ENCODE measurements at places on chromosomes 12 and 14. TPM values are rescaled to one million over a fixed set of nuclear protein-coding genes. Genes with fewer than 3 reads are reported as not detected.

Gene SERPINA10
- 0.27 TPM for polyA plus RNA-seq

Gene KRT76
- polyA plus RNA-seq = not detected

Gene NPAS3
- polyA plus RNA-seq = 9.6 TPM

Gene FAM186B
- 1.1 TPM for polyA plus RNA-seq

Gene GALNT4
- 8.1 TPM for polyA plus RNA-seq

Gene SMIM10L1
- 16.7 TPM for polyA plus RNA-seq

Gene SRGAP1
- polyA plus RNA-seq = 21.4 TPM

Gene PYM1
- polyA plus RNA-seq = 28.1 TPM

Gene HOXC13
- polyA plus RNA-seq = not detected

DNA sequence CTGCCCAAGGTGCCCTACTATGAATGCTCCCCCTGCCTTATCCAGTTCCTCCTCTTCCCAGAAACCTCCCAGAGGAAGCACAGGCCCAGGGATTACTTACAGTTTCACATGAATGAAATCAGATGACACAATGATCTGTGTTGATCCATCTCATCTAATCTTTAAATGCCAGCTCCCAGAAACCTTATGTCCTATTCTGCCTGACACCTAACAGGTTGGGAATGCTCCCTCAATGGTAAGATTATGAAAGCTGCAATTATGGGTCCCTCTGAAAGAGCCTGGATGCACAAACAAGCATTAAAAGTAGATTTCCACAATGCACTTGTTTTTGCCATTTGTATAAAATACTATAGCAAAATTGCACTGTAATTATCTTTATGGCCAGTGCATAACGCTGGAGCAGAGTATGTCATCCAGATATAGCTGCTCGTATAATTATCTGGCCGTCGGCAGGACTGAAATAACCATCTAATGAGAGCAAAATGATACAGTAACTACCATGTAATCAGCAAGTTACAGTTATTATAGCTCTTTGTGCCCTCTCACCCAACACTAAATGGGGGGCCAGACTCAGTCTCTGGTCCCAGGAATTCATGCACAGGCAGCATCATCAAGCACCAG lies 4.4 kb upstream of the ZBTB39 start:
- DNase-seq = no peak

GRCh38 chr14:95681153-95681552 lies 5.1 kb upstream of the TCL1B start:
- DNase-seq = no peak

GRCh38 chr12:4386801-4387200 lies 7.3 kb upstream of the FGF23 start:
- no peak for DNase-seq

DNA sequence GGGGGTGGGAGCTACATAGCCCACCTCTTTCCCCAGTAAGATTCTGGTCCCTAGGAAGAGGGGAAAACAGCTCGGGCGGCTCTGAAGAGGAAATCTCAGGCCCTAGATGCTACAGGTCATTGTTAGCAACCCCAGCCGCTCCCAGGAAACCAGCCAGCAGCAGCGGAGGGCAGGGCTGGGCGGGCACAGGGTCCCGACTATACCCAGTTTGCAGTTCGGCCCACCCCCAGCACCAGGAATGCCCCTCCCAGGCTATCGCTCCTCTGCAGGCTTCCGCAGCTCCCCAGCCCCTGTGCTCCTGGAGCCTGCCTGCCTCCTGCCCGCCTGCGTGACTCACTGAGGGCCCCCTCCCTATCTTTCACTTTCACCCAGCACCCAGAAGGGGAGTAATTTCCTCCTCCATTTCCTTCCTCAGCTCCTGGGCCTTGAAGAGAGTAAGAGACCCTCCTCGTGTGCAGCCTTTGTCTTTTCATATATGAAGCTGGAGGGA lies 27.2 kb upstream of the PNMA1 start:
- DNase-seq = no peak

- no peak for DNase-seq
Measured at GRCh38 chr14:25117342-25117741, 67.4 kb upstream of the STXBP6 start.

DNA sequence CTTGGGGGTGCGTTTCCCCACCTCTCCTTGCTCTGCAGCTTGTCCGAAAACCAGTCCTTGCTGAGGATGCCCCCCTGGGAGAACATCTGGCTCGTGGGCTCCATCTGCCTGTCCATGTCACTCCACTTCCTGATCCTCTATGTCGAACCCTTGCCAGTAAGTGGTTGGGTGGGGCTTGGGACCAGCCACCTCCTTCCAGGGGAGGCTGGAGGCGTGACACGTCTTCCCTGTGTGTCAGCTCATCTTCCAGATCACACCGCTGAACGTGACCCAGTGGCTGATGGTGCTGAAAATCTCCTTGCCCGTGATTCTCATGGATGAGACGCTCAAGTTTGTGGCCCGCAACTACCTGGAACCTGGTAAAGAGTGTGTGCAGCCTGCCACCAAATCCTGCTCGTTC lies 57.5 kb downstream of the ANAPC7 start:
- no peak for DNase-seq

DNA sequence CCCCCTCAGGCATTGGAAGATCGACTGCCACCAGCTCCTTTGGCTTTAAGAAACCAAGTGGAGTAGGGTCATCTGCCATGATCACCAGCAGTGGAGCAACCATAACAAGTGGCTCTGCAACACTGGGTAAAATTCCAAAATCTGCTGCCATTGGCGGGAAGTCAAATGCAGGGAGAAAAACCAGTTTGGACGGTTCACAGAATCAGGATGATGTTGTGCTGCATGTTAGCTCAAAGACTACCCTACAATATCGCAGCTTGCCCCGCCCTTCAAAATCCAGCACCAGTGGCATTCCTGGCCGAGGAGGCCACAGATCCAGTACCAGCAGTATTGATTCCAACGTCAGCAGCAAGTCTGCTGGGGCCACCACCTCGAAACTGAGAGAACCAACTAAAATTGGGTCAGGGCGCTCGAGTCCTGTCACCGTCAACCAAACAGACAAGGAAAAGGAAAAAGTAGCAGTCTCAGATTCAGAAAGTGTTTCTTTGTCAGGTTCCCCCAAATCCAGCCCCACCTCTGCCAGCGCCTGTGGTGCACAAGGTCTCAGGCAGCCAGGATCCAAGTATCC lies 288.7 kb downstream of the NAV3 start:
- DNase-seq = no peak

GRCh38 chr12:109760031-109760929 lies 46.7 kb downstream of the FAM222A start:
- DNase-seq = no peak

DNA sequence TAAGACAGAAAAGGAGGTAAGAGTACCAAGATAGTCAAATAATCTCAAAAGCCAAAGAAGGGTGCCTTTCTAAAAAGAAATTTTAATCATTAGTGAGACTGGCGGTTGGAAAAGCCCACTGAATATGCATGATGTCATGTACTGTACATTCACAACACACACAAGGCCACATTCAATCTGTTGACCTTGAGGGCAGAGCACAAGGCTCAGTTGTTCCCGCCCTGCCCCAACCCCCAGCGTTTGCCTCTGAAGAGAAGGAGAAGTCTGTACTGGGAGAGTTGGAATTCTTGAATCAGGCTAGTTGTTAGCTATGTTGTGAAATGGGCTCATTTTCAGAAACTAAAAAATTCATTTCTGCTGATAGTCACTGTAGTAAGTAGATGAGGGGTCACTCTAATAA lies 50.2 kb upstream of the NID2 start:
- no peak for DNase-seq

DNA sequence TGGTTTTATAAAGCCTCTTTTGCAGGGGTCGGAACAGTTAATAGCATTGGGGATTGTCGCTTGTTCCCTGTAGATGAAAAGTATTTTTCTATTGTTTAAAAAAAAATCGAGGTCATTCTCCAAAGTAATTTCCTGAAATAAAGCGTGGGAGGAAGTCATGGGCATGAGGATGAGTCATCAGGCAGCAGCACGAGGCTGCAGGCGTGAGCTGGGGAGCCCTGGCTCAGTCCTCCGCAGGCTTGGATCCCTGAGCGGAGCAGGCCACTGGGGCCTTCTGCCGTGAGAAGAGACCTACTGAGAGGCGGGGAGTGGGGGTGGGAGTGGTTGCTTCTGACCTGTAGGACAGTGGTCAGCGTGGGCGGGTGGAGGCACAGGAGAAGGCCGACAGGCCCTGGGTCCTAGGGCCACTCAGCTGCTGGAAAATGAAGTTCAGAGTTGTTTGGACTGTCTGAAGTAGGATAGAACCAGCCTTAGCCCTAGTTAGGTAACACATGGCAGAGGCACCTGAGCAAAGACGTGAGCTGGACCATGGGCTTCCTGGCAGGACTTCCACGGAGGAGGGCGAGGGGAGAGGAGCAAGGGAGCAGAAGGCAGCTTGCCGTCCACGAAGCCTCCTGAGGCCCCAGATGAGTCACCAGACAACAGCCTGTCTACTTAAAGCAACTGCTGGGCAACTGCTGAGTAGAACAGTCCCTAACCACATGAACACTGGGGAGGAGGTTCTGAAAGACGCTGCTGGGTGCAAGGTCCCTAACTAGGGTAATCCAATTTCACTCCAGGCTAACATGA lies 21.1 kb upstream of the LGALS3 start:
- DNase-seq = no peak

- DNase-seq = no peak
Measured at GRCh38 chr12:9327320-9327719, 119.1 kb upstream of the PZP start.

DNA sequence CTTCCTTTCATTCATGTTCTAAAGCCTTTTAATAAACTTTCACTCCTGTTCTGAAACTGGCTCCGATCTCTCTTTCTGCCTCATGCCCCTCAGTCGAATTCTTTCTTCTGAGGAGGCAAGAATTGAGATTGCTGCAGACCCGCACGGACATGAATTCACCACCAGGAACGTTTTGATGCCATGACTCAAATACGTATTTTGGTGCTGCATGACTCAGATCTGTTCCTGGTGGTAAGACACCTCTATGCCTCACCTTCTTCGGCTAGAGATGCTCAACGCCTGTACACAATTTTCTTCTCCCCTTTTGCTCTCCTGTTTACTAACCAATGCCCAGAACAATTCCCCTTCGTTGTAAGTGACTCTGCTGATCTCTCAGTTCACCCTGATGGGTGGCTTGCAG lies 52.0 kb upstream of the RIMBP2 start:
- no peak for DNase-seq

DNA sequence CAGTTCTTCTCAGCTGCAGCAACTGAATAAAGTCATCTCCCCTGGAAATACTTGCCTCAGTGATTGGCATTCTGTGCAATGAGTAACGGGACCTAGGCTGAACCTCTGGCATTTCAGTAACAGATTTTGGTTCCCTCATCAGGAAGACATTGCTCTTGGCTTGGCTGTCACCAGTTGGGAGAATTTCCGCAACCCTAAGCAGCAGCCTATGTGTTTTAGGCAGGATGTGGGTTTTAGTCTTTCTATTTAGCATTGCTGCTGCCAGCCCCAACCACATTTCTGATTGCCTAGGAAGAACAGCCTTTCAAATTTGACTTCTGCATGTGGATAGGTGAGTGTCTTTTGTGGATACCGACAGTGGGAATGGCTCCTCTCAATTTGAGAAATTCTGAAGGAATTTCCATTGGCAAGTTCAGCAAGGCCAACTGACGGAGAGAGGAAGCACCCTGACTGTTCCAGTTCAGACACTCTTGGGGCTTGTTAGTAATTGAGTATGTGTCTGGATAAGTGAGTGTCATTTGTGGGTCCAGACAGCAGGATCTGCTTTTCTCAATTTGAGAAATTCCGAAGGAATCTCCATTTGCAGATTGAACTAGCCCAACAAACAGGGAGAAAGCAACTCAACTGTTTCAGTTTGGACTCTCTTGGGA lies 19.0 kb upstream of the CLEC2A start:
- DNase-seq = no peak

DNA sequence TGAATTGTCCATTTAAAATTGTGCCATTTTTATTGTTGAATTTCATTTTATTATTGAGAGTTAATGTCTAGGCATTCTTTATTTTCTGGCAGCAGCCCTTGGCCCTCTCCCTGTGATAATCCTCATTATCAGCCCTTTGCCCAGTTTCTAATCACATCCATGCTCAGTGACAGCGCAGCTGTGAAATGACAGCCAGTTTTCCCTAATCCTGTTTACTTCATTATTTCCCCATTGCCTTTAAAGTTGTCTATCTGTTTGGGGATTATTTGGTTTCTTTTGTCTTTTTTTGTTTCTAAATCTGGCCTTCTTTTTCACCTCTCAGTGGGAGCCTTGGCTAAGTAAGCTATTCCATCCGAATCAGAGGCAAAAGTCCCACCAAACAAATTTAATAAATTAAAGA lies 476.9 kb downstream of the SLC6A15 start:
- no peak for DNase-seq

All from left renal pelvis (tissue), 4 donors.